ENCODE measurements at places on chromosomes 1 and 21. TPM values are rescaled to one million over a fixed set of nuclear protein-coding genes. Genes with fewer than 3 reads are reported as not detected.

- DNase-seq, result peak; percentile 37
Observed at GRCh38 chr1:77825131-77825709, 45.8 kb downstream of the MIGA1 start.

DNA sequence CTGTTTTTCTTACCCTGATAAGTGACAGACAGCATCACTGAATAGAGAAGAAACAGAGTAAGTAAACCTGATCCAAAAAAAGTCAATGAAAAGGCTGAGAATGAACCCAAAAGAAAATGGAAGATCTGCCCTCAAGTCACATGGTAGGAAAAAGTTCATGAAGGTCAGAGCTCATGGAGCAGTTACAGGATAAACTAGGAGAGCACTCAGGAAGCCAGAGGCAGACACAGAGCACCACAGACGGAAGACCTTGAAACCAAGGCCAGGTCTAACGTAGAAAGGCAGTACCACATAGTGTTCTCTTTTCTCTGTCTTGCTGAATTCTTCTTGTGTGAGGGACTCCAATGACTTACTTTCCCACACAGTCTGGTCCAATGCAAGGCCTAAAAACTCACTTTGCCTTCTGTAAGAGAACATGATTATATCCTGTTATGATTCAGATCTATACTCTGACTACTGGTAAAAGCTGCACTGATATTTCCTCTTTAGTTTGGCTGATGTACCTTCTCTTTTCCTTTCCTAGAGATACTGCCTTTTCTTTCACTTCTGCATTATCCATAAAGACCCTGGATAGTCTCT, 40.8 kb downstream of the RTCA start:
- no peak for DNase-seq

Gene SLAMF9
- not detected for total RNA-seq

DNA sequence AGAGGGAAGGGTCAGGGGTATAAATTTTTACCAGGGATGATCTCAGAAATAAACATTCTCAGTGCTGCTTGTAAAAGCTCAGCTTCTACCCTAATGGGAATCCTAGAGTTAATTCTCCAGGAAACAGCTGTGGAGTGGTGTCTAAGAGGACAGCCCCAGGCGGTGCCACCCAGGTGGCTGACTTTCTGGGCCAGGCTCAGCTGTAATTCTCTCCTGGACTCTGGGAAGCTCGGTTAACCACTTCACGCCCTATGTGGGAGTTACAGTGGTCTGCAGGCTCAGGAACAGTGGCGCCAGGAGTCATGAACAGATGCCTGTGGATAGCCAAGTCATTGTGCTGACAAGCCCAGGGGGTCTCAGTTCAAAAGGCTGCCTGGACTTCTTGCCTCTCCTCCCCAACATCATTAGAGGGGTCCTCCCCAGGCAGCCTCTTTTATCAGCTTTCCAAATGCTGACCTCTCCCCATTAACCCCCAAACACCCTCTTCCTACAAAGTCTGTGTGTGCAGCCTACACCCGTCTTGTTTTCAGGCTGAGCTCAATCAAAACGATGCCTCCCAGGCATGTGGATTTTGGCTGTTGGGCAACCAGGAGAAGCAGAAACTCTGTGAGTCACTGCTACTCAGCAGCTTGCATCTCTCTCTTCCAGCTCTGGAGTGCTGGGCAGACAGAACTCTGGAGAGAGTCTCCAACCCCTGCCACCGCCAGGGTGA, 1.2 kb downstream of the HHIPL2 start:
- DNase-seq, result no peak

GRCh38 chr1:1067860-1068516, 6.1 kb downstream of the RNF223 start:
- no peak for DNase-seq

GRCh38 chr1:90335558-90335957, 340.6 kb downstream of the ZNF326 start:
- DNase-seq, result no peak

Gene MANEAL
- total RNA-seq, result 2.2 TPM

Measured in glomerular endothelial cell (primary cell).